CD4-positive, alpha-beta T cell treated with Interleukin-17A for 4 hours (primary cell): ENCODE measurements at places on chromosomes 12 and 14.

- DNase-seq: no peak
Observed at GRCh38 chr14:32494609-32495434, 165.7 kb downstream of the AKAP6 start.

DNA sequence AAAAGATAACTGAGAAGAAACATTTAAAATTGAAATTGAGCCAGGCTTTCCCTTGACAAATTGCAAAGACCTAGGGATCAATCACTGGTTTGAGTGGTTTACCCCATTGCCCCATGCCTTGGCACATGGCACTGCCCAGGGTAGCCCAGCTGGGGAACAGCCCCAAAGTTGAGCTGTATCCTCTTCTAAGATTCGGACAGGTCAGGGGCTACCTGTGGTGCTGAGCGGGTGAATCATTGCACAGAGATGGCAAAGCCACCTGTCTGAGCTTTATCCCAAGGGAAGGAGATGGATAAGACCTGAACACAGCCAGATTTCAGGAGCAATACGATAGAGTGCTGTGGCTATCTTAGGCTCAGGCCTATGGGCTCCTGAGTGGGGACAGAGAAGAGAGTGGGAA lies 7.0 kb downstream of the IFI27L2 start:
- DNase-seq: no peak

GRCh38 chr14:50383618-50384225 lies 13.0 kb downstream of the CDKL1 start:
- no peak for DNase-seq

- peak; percentile 37 for DNase-seq
Observed at GRCh38 chr12:94174576-94174975, 26.2 kb downstream of the PLXNC1 start.

DNA sequence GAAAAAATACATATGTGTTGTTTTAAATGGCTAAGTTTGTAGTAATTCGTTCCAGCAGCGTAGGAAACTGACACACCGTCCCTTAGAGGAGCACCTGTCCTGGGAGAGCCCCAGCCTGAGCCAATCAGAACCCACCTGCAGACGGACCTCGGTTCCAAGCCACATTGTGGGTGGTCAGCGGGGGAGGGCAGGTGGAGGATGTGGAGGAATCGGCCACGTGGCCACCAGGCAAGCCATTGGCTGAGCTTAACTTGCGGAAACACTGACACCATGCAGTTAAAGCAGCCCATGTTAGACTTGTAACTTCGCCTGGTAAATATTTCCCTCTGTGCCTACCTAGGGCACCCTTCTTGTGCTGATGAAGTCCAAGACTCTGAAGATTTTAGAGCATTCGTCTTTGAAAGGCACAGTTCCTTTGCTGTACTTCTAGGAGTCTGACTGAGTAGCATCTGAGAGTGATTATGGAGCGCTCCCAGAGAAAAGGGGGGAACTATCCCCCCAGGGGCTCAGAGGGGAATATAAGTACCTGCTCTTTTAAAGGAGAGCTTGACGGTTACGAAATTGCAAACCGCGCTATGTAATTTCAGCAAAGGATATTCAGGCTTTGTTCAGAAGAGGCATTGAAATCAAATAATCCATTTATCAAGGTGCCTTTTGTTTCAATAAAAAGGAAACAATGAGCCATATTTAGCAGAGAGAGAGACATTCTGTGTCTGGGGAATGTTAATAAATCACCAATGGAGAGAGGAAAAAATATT lies 135.7 kb downstream of the TMEM132C start:
- no peak for DNase-seq

- no peak for DNase-seq
Observed at GRCh38 chr12:101021442-101021841, 188.6 kb downstream of the SLC5A8 start.

DNA sequence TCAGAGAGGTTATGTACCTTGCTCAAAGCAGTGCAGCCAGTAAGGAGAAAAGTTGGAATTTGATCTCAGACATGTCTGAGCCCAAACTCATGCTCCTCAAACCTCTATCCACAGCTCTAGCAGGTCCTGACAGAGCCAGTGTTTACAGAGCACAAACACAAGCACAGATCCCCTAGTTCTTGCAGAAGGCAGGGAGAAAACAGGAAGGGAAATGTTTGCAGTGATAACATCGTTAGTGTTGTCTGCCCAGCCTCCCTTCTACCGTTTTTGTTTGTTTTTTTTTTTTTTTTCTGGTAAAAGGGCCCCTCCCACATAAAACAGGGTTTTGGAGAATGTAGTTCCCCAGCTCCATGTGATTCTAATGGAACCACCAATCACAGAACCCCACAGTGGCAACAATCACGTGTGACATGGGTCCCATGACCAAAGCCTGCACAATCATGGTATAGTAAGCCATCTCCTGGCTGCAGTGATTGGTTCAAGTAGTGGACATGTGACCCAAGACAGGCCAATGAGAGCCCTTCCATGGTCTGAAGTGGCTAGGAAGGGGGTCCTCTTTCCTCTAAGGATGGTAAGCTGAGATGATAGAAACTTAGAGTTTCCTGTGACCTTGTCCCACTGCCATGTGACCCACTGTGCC lies 513.4 kb downstream of the MED13L start:
- no peak for DNase-seq

DNA sequence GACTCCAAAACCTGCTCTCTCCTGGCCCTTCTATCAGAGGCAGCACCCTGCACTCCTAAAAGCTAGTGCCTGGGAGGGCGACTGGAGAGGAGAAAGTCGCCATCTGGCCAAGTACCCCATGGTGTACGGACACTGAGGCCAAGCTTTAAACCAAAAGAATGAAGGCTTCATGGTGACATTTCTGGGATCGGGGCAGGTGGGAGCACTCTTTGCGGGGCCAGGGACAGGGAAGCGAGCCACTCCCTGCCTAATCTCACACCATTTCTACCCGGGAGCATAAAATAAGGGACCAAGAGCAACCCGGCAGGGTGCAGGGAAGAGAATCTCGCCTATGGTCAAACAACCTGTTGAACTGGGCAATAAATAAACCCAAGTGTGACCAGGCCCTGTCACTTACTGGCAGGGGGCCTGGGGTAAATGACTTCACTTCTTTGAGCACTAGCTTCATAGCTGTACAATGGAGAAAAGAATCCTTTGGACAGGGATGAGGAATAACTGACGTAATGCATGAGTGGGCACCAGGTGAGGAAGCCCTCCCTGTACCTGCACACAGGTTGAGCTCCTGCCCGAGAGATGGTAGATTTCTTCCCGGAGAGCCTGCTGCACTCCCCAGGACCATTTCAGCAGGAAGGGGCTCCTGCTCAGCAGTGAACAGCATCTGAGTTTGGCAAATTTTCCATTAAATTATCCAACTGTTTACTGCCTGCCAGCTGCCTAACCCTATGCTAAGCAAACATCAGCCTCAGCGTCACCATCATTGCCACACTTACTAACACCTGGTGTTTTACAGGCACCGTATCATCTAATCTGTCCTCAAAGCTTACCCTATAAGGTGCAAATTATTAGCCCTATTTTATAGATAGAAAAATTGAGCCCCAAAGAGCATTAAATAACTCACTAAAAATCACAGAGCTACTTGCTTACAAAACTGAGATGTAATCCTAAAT lies 2.0 kb downstream of the SERPINA1 start:
- no peak for DNase-seq

GRCh38 chr14:68439676-68440075 lies 353.2 kb downstream of the ZFP36L1 start:
- DNase-seq: no peak

DNA sequence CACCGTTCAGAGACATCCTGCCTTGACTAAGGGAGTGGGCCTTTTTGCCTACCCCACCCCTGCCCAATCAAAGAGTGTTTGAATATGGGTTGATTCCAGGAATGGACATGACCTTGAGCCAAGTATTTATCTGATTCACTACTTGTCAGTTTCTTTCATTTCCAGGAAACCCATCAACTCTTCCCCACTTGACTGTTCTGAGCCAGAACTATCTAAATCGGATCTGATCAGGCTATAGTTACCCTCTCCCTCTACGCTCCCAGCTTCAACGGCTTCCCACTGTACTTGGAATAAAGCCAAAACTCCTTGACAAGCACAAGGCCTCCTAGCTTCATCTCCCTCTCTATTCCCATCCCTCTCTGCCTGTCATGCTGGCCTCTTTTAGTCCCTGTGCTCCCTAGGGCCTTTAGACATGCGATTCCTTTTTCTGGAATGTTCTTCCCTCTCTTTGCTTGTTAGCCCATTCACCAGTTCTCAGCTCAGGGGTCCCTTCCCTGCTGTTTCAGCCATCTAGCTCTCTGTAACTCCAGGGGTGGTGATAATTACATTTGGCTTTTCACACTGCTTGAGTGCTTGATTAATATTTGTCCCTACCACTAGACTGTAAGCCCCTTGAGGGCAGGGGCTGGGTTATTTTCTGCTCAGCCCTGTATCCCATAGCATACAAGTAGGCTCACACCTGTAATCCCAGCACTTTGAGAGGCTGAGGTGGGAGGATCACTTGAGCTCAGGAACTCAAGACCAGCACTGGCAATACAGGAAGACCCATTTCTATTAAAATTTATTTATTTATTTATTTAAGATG lies 5.5 kb upstream of the ITPK1 start:
- no peak for DNase-seq

DNA sequence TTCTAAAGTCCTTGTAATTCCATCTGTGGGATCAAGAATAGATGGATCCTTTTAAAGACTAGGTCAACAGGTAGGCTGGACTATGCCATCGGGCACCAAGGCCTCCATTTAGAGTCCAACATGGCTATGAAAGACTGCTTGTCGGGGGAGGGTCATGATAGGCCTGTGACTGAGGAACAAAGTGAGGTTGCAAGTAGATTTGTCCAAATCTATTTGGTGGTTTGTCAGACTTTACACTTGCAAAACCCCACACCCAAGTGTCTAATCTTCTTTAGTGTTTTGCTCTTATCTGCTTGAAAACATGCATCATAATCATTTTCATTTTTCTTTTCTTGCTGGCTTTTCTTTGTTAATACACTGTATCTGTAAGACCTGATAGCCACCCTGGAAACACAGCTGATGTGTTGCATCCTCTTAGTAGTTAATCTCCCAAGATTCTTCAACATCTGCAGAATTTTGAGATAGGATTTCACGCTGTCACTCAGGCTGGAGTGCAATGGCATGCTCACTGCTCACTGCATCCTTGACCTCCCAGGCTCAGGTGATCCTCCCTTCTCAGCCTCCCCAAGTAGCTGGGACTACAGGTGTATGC lies 50.3 kb downstream of the TDP1 start:
- DNase-seq: no peak

DNA sequence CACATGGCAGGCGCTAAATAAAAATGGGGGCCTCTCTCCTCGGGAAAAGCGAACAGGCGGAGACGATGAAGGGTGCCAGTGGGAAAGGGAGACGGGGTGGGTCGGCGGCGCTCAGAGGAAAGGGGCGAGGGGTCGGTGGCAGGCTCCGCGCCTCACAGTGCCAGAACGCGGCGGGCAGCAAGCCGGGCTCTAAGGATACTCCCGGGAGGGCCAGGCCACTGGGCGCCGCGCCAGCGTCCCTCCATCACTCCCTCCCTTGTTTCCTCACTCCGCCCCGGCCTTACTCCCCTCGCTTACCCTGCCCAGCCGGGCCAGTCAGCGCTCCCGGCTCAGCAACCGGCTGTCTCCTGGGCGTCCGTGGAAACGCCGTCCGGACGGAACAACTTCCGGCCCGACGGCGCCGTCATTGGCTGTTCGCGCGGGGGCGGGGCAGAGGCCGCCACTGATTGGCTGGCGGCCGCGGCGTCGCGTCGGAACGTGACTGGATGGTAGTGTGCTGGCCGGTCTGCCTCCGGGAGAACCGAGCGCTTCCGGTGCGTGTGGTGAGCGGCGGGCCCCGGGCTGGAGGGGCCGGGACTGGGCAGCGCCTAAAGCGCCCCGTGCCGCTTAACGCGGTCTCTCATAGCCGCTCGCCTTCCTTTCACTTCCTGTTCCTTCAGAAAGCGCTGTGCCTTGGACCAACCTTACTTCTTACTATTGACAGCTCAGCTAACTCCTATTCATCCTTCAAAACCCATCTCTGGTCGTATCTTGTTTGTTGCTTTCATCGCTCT lies 53.0 kb downstream of the SLC25A47 start:
- peak; percentile 95 for DNase-seq

DNA sequence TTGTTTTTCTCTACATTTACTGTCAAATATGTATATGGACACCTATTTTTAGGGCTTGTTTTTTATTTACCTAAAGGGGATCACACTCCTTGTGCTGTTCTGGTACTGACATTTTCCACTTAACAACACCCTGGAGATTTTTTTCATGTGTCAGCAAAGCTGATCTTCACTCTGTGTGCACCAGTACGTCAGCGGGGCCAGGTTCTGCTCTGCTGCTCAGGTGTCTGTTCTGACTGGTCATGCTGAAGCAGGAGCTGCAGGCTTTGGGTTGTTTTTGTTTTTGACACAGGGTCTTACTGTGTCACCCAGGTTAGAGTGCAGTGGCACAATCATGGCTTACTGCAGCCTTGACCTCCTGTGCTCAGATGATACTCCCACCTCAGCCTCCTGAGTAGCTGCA lies 81.9 kb upstream of the CCND2 start:
- no peak for DNase-seq

GRCh38 chr12:56565510-56566101 lies 44.0 kb downstream of the RBMS2 start:
- peak; percentile 46 for DNase-seq

DNA sequence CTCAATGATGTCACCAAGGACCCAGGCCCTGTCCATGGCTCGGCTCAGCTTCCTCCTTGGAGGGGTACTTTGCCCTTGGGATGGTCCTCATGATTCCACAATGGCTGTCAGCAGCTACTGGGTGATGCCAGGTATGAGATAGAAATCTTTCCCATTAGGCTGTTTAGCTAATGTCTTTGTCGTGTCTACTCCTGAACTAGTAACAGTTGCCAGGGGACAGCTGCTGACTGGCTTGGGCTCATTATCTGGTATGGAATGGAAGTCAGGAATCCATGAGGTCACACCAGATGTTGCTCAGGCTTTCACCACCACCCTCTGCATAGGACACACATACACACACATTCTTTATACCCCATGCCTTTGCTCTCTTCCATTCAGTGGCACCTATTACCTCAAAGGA lies 9.2 kb downstream of the PRPH start:
- no peak for DNase-seq

GRCh38 chr12:90816353-90817089 lies 138.5 kb downstream of the CCER1 start:
- DNase-seq: no peak

DNA sequence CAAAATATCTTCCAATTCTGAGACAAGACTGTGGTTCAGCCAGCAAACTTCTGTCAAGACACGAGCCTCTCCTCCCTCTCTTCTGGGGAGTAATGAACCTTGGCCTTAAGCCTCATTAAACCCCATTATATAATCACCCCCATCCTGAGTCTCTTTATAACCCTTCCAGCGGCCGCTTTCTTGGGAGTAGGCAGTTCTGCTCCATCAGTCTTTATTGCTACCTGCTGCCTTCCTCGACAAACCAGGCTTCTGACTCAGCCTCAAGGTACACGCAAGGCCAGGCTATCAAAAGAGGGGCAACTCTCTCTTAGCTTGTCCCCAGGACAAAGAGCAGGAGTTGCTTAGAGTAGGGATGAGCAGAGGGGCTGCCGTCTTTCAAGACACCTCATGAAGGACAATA lies 300.8 kb upstream of the NOS1 start:
- DNase-seq: no peak

- peak; percentile 54 for DNase-seq
Observed at GRCh38 chr14:90815822-90816662, at the start of gene TTC7B. Gene TTC7B, minus strand, starts transcription at chr14:90816430. Its CDS starts 135 bp downstream, at chr14:90816295.
